ENCODE measurements at places on chromosomes 7 and 10.

DNA sequence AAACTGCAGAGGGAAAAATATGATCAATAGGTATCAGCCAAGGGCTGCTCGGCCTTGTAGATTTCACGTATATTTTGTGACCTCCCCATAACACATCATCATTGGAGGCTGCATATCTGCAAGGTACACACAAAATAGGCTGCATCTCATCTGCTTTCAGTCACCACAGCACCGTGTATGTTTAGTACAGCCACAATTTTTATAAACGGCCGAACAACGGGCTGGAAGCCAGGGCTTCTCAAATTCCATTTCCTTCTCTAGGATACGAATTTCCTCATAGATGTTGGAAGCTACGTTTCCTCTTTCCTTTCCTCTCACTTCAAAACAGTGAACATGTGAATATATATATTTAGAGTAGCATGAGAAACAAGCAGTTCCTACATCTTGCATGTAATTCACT is 20.2 kb upstream of the FOXK1 start:
- no peak for DNase-seq

- no peak for DNase-seq
These were observed 51.7 kb downstream of the DAGLB start for GRCh38 chr7:6395898-6396595.

DNA sequence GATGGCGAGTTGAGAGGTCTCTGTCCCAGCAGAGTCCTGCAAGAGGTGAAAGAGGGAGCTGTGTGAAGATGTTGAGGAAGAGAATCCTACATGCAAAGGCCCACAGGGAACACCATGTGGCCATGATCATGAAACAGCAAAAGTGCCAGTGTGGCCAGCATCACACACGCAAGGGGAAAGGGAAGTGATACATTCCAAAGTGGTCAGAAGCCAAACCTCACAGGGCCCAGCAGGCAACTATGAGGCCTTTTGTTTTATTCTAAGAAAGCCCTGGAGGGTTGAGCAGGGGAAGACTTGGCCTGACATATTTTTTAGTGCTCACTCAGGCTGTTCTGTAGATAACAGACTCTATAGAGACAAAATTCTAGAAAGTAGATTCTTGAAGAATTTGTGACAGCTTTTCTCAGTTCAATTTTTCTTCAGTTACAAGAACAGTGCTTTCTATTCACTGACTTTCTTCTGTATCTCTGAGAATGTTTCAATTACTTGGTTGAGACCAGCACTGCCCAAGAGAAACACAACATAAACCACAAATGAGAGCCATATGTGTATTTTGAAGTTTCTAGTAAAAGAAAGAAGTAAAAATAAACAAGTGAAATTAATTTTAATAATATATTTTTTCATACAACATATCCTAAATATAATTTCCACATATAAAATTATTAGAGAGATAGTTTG is 82.3 kb downstream of the HTR7 start:
- no peak for DNase-seq

GRCh38 chr10:74083304-74083703 is 67.3 kb downstream of the AP3M1 start:
- no peak for DNase-seq

GRCh38 chr10:104321226-104321625 is 17.0 kb downstream of the ITPRIP start:
- no peak for DNase-seq

GRCh38 chr10:75851580-75852345 is 420.3 kb downstream of the LRMDA start:
- DNase-seq, result no peak

DNA sequence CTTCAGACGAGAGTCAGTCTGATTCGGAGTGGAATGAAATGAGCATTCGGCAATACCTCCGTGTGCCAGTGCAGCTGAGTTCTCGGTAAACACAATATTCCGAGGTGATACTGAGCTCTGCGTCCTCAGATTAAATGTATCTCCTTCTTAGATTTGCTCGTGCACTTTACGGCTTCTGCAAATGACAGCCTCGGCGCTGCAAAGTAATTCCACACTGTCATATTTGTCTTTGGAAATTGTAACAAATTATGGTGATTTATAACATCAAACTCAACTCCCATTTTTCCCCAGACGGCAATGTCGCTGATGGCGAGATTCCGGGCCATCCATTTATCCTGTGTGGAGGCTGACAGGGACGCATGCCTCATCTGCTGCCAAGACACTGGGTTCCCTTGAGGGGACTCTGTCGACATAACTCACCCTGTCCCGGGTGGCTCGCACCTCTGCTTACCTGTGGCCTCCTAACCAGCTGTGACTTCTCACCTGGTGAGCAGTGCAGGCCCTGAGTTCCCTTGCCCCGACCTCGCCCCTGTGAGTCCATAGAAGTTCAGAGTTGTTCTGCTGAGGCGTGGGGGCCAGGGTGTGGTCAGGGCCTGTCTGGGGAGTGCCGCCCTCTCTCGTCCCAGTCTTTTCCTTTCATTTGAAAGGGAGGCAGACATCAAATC is 201.9 kb downstream of the ADARB2 start:
- DNase-seq, result no peak

DNA sequence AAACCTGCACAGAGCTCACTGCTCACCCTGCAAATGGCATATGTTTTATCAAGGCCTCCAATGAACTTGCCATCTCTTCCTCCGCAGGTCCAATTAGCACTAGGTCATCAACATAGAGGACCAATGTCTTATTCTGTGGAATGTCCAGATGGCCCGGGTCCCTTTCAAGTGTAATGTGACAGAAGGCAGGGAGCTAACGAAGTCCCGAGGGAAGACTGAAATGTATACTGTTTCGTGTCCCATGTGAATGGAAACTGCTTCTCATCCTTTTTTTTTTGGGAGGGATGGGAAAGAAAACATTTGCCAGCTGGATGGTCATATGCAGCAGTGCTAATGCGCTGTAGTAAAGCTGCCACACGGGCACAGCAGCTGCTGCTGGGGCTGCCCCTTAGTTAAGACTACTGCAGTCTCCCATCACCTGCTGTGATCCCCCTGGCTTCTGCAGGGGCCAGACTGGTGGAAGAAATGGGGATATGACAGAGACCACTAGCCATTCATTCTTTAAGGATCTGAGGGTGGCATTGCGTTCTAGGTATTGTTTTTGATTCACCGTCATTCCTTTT is 61.7 kb upstream of the CCNY start:
- DNase-seq, result no peak

GRCh38 chr10:130510755-130511154 is 374.6 kb downstream of the GLRX3 start:
- no peak for DNase-seq

- no peak for DNase-seq
These were observed 345.6 kb downstream of the GPAM start for GRCh38 chr10:111837985-111838384.

- DNase-seq, result no peak
These were observed 125.1 kb downstream of the TPK1 start for GRCh38 chr7:144710791-144711190.

GRCh38 chr10:103246324-103246723 is 637 bp downstream of the RPEL1 start:
- DNase-seq, result no peak

DNA sequence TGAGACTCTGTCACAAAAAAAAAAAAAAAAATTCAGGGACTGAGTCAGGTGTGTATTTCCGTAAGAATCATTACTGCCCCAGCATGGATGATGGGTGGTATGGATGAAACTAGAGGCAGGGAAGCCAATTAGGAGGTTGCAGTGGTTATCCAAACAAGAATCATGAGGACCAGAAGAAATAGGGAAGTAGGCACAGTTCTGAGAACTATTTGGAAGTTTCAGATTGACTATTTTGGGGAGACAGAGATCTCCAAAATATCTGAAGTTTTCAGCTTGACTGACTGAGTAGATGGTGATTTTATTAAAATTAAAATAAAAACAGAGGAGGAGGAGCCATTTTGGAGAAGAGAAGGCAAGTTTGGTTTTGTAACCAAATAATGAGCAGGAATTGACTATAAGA is 119.4 kb upstream of the NRBF2 start:
- no peak for DNase-seq

- peak; percentile 80 for DNase-seq
These were observed 21.6 kb upstream of the AP5Z1 start for GRCh38 chr7:4753598-4754432.

- DNase-seq, result no peak
These were observed 62.6 kb downstream of the CACNB2 start for GRCh38 chr10:18202680-18203460.

GRCh38 chr10:90930070-90930837 is 9.4 kb upstream of the ANKRD1 start:
- no peak for DNase-seq

DNA sequence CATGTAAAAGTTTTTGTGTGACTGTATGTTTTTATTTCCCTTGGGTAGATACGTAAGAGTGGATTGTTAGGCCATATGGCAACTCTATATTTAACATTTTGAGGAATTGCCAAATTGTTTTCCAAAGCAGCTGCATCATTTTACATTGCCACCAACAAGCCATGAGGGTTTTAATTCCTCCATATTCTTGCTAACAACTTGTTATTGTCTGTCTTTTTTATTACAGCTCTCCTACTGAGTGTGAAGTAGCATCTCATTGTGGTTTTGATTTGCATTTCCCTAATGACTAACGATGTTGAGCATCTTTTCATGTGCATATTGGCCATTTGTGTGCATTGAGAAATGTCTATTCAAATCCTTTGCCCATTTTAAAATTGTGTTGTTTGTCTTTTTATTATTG is 94.9 kb downstream of the CARD11 start:
- DNase-seq, result no peak

- DNase-seq, result no peak
These were observed 20.3 kb downstream of the GPNMB start for GRCh38 chr7:23266918-23267317.

DNA sequence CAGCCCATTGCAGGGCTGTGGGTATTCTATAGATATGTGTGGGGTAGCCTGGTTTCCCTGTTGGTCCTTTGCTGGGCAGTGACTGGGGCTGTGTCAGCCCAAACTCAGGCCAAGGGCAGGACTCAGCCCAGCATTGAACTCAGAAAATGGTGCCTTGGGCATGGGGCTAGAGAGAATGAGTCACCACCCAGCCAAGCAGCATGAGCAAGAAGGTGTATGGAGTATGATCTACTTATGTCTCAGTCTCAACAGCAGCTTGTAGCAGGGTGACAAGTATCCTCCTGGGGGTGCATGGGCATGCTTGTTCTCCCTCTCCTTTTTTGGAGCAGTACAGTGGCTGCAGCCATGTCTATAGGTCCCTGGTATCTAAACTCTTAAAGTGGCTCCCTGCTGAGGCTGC is 32.0 kb downstream of the STK31 start:
- no peak for DNase-seq

- DNase-seq, result no peak
These were observed 6.2 kb upstream of the CFAP58 start for GRCh38 chr10:104347295-104348045.

GRCh38 chr10:21534604-21535493 is 817 bp downstream of the MLLT10 start:
- DNase-seq, result peak; percentile 28

GRCh38 chr10:123153486-123154091 is 613 bp upstream of the BUB3 start:
- DNase-seq, result no peak

DNA sequence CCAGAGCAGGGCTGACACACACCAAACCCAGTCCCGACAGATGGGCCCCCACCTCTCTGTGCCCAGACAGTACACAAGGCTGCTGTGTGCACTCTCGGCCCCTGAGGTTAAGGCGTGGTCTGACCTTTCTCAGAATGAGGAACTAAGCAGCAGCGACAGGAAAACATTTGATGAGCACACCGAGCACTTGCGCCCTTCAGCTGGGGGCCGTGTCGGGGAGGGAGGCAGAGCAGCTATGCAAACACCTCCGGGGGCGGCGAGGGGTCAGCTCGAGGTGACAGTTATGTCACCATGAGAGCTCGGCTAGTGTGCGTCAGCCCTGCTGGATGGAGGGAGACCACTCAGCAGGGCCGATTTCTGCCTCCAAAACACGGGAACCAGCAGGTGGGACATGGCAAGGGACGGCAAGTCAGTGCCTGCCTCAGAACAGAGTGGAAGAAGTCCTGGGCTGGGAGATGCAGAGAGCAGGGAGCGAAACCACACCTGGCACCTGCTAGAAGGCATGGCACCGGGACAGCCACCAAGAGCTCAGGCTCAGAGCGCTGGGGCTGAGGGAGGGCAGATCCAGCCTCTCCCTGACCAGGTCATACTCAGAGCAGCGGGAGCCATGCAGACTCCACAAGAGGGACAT is 57.4 kb downstream of the CHST15 start:
- DNase-seq, result peak; percentile 43

GRCh38 chr7:156024201-156024600 is 211.9 kb upstream of the SHH start:
- no peak for DNase-seq

- no peak for DNase-seq
These were observed 13.0 kb downstream of the MRPS24 start for GRCh38 chr7:43856316-43856715.

All from activated naive CD4-positive, alpha-beta T cell treated with anti-CD3 and anti-CD28 coated beads, Interleukin-2, amount 50 U/mL, for 72 hours (primary cell).